Urinary bladder (tissue), 4 donors: ENCODE measurements at places on chromosomes 3 and 15. TPM values are rescaled to one million over a fixed set of nuclear protein-coding genes. Genes with fewer than 3 reads are reported as not detected.

- DNase-seq: no peak
These were observed 37.4 kb upstream of the DCP1A start for GRCh38 chr3:53384465-53385423.

GRCh38 chr3:113556946-113557335 is 24.6 kb downstream of the SIDT1 start:
- no peak for DNase-seq

Gene FOXB1
- polyA plus RNA-seq: 0.03 TPM

- DNase-seq: no peak
These were observed 144.3 kb downstream of the ALCAM start for GRCh38 chr3:105511031-105511430.

Gene GOLGA6L7
- not detected for polyA plus RNA-seq

Gene CTDSPL
- polyA plus RNA-seq: 36.9 TPM

DNA sequence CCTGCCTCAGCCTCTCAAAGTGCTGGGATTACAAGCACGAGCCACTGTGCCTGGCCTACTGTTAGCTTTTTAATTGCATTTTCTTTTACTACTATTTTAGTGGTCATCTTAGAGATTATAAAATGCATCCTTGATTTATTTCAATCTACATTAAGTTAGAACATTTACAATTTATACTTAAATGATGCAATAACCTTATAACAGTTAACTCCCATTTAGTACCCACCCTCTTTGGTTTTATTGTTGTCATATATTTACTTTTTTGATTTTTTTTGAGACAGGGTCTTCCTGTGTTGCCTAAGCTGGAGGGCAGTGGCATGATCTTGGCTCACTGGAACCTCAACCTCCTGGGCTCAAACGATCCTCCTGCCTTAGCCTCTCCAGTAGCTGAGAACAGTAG is 77.3 kb downstream of the PPCDC start:
- DNase-seq: no peak

DNA sequence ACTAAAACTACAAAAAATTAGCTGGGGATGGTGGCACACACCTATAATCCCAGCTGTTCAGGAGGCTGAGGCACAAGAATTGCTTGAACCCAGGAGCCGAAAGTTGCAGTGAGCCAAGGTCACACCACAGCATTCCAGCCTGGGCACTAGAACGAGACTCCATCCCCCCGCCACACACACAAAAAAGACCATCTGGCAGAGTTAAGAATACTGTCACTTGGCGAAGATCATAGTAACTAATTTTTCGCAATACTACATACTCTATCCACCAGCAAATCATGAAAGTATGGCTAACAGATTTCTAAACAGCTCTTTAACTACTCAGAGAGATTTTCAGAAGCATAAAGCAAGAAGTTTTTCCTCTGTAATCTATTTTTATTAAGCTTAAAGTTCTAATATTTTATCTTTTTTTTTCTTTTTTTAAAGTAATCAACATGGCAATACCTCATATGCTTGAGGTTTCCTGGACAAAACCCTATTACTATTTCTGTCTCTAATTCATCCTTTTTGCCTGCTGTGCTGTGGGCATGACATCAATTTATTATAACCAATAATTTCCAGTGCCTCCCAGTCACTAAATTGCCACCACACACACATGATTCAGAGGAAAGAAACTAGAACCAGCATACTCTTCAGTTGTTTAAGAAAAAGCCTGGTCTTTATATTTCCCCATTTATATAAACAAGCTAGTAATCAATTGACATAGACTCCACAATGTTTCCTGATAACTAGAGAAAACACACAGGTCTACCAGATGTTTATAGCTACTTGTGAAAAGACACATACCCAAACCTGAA is 46.9 kb downstream of the CHSY1 start:
- no peak for DNase-seq

Gene KLHL40
- 0.06 TPM for polyA plus RNA-seq

DNA sequence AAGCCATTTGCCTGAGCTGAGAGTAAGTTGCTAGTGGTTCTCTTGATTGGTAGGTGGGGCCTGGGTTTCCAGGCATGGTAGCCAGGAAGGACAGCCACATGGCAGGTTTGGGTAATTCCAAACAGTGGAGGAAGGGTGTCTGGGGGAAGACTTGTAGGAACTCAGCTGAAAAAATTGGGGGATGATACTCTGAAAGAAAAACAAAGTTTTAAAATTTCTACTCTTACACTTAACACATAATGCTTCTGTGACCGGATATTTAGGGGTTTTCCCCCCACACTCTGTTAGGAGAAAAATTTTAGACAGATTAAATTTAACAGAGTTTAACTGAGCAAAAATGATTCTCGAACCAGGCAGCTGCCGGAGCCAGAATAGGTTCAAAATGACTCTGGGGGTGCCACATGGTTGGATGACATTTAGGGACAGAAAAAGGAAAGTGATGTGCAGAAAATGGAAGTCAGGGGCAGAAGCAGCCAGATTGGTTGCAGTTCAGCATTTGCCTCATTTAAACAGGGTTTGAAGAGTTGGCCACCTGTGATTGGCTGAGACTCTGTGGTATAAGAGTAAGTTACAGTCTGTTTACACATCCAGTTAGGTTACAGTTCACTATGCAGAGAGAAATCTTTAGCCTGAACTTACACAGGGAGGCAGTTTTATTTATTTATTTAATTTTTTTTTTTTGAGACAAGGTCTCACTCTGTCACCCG is 8.1 kb downstream of the B2M start:
- DNase-seq: no peak

DNA sequence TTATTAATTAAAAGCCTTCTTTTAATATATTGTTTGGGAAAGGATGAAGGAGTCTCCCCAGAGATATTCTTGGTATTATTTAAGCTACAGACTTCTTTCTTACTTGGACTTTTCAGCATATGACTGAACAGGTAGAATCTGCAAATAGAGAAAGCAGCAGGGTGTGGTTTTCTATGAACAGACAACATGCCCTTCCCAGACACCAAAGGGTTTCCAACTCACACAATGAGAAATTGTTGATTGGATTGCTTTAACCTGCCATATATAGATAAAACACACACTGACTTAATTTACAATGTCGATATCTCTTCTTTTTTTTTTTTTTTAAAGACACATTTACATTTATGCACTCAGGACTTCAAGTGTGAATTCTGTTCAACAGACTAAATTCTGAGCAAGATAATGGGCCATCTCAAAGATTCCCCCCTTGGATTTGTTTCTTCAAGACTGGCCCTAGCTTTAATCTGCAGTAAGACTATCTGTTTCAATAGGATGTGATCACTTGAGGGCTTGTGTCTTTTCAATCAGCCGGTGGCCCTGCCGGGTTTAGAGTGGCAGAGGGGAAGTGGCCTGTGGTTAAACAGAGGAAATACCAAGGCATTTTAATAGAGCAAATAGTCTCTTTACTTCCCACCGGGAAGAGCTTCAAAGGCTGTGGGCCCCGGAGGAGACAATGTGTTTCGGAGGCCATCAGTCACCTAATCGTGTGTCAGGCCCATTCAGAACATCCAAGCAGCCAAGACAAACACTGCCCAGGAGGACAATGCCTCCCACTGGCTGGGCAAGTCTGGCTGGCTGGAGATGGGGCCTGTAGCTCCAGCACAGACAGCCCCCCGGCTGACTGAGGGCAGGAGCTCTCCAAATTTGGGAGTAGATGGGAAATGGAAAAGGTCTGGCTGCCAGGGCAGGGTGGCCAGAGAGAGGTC is 6.1 kb downstream of the IL17RD start:
- no peak for DNase-seq

Gene CRELD1
- 72.3 TPM for polyA plus RNA-seq

Gene CERS3
- 0.11 TPM for polyA plus RNA-seq

DNA sequence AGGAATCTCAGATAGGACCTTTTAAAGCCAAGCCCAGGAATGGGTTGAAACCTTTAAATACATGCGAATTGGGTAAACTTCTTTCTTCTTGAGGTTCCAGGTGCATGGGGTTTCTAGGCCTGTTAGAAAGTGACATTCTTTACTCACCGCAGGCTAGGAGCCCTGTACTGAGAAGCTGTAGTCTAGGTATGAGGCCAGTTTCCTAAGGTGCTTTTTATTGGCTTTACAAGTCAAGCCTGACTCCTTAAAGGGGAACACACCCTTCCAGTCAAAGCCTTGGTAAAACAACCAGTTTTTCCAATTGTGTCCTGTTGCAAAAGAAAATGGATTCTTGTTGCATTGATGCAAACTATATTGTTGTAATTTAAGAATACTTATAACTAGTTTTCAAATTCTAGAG is 76.1 kb upstream of the ATP11B start:
- no peak for DNase-seq

DNA sequence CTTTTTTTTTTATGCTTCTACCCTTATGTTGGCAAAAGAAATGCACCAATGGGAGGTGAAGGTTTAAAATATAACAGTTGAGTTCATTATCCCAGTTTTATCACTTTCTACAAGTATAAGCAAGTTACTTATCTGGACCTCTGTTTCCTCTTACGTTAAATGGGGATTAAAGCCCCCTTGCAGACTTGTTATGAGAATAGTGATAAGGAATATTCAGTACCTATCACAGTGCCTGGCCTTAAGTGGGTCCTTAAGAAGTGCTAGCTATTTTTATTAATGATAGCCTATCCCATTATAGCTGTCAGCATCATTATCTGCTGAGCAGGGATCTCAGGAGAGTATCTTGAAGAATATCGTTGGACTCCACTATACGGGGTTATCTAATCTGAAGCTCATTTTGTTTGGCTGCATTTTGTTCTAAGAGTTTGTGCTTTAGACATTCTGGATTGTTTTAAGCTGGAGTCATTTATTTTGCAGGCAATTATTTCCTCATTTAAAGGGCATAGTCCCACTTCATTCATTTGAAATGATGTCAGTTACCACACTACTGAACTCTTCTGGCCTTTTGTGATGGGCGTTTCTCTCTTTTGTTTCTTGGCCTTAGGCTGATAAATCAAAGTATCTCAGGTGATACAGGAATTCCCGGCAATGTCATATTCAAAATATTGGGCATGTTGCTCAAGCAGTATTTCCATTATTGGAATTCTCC is 28.8 kb downstream of the RAB8B start:
- no peak for DNase-seq
